ENCODE measurements at places on chromosomes 4 and X.

GRCh38 chr4:15956179-15956850, 6.7 kb downstream of the FGFBP2 start:
- peak; percentile 81 for DNase-seq

GRCh38 chr4:154329268-154329868, 162.2 kb downstream of the DCHS2 start:
- DNase-seq, result no peak

- DNase-seq, result no peak
Measured at GRCh38 chrX:120408168-120408567, 46.3 kb downstream of the ATP1B4 start.

- DNase-seq, result no peak
Measured at GRCh38 chr4:168817370-168817769, 192.7 kb downstream of the CBR4 start.

DNA sequence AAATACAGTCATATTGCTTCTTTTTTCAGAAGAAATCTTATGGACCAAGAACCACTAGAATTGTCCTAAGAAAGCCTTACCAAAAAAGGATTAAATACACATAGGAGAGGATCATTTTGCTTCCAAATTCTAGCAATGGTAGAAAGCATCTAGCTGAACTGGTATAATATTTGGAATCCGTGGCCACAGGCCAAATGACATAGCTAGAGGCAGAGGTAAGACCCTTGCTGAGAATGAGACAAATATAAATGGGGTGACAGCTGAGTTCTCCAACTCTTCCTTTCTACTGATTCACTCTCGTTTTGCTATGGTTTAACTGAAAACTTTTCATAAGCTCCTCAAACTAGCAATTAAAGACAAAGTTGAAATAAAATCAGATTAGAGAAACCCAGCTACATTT, 150.0 kb downstream of the TTC29 start:
- no peak for DNase-seq

DNA sequence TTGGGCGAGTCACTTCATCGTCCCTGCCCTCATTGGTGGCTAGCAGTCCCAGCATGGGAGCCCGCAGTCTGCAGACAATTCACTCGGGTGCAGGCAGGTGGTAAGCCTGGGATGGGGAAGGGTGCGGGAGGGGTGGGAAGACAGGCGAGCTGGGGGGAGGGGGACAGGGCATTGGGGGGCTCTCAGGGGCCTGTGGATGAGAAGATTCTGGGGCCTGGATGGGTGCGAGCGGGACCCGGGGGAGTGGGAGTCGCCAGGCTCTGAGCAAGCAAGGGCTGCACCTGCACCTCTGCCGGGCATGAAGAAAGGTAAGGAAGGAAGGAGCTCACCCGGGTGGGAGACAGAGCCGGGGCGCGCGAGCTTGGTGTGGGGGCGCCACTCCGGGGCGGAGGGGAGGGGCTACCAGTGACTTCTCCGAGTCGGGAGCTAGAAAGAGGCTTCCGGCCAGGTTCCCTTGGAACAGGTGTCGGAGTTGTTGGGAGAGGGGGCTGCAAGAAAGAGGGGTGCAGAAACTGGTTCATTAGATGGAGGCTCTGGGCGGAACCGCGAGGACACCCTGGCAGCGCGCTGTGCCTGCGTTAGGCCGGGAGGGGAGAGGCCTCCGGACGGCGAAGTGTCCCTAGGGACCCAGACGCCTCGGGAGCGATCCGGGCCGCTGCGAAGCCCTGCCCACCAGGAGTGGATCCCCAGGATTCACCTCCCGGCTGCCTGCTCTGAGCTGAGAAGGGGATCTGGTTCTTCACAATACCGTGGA, 103.4 kb upstream of the PDLIM3 start:
- no peak for DNase-seq

- DNase-seq, result no peak
Measured at GRCh38 chr4:174538123-174538875, 16.0 kb upstream of the HPGD start.

DNA sequence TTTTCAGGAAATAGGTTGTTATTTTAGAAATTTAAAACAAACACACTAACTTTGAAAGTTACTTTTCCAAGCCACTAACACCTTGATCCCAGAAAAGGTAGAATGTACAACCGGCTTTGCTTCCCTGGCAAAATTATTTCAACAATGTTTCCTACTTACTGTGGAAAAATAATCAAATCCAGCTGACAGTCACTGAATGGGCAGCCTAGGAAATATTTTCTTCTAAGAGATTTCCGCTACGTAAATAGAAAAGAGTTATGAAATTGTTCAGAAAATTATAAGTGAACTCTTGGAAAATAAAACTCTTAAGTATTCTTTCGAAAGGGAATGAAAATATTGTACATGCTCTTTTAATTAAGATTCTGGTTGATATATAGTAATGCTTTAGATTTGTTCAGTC, 195.7 kb downstream of the GASK1B start:
- DNase-seq, result no peak

- DNase-seq, result peak; percentile 3
Measured at GRCh38 chr4:13483136-13483767, 888 bp downstream of the RAB28 start.

- no peak for DNase-seq
Measured at GRCh38 chrX:26511589-26512363, 295.8 kb downstream of the MAGEB5 start.

DNA sequence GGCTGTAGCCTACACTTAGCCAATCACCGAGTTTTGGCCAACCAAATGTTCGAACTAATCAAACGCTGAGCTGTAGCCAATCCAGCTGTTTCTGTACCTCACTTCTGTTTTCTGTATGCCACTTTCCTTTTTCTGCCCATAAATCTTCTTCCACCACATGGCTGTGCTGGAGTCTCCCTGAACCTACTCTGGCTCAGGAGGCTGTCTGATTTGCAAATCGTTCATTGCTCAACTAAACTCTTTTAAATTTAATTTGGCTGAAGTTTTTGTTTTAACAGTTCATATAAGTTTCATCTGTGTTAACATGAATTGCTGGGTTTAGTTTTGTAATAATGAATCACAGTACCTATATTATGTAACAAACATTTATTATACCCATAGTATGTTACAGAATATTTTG, 160.7 kb upstream of the PCDH7 start:
- DNase-seq, result no peak

GRCh38 chr4:92521941-92522340, 218.2 kb downstream of the GRID2 start:
- no peak for DNase-seq

- peak; percentile 56 for DNase-seq
Measured at GRCh38 chrX:13077168-13077567, 32.7 kb upstream of the FAM9C start.

DNA sequence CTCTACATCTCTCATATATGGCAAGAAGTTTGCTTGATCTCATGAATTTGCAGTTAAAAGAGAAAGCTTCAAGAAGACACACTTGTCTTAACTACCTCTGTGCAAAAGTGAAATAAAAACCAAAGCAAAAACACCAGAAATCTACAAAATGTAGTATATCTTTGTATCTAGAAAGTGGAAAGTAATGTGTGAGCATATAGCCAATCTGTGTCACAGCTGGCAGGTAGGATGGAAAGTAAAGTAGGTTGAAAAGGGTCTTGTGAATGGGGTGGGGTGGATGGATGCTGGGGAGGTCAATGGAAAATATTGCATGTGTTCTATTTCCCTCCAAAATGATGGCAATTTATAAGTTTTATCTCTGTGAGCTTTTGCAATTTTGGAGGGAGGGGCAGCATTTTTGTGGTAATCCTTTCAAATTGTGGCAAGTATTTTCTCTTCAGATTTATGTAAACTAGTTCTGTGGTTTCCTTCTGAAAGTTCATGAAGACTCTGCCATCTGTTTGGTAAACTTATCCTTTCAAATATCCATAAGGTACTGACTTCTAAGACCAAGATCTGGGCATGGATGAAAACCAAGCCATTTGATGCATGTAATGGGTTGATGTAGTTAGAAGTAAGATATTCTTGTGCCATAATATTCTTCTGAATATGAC, 215.9 kb upstream of the GIMD1 start:
- no peak for DNase-seq

GRCh38 chrX:38036466-38036865, 30.1 kb downstream of the SYTL5 start:
- DNase-seq, result no peak

DNA sequence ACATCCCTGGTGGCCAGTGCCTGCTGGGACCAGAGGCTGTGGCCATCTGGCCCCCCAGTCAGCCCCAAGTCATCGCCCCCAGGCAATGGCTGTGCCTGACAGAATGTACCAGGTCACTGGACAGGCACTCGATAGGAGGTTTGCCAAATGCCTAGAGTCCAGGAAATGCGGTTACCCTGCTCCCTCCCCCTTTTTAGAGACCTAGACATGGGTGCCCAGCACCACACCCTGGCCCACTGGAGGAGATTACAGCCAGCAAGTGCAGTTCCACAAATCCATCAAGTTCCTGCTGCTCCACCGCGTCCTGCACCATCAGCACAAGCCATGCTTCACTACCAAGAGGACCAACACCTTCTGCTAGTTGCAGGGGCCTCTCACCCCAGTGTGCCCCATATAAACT, 16.2 kb upstream of the ZFX start:
- DNase-seq, result no peak

DNA sequence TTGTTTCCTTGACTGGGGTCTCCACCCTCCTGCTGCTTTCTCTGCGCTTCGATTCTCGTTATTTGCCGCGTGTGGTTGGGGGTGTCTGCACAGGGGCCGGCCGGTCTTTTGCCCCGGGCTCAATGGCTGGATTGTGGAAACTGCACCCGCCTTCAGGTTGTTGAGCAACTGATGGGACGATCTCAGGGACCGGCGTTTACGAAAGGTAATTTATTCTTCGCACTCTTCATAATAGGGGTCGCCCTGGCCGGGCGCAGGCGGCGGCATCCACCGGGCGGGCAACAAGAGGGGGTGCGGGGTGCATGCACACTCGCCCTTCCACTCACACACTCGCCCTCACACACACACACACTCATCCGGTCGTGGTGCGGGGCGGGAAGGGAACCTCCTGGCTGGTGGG, 1.4 kb downstream of the ADGRL3 start:
- DNase-seq, result no peak

GRCh38 chr4:122978109-122978508, 55.7 kb upstream of the NUDT6 start:
- DNase-seq, result no peak

GRCh38 chrX:49147936-49148335, 14.6 kb upstream of the MAGIX start:
- DNase-seq, result no peak

GRCh38 chrX:155094468-155095061, 23.3 kb downstream of the BRCC3 start:
- no peak for DNase-seq

- DNase-seq, result no peak
Measured at GRCh38 chrX:3527811-3528210, 181.4 kb upstream of the MXRA5 start.

- no peak for DNase-seq
Measured at GRCh38 chr4:16100833-16101232, 17.0 kb upstream of the PROM1 start.

DNA sequence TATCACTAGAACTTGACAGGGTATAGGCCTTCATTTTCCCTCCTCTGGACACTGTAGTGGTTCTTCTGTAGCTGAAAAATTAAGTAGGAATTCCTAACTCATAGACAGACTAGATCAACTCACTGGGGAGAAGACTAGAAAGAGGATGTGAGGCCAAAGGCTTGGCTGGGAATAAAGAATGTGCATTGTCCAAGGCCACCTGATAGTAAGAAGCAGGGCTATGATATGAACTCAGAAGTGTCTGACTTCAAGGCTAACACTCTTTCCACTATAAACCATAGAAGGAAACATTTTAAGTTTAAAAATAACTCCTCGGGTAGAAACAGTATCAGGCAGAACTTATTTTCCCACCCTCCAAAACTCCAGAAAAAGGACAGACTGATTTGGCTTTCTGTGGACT, 346.6 kb downstream of the OPHN1 start:
- no peak for DNase-seq

DNA sequence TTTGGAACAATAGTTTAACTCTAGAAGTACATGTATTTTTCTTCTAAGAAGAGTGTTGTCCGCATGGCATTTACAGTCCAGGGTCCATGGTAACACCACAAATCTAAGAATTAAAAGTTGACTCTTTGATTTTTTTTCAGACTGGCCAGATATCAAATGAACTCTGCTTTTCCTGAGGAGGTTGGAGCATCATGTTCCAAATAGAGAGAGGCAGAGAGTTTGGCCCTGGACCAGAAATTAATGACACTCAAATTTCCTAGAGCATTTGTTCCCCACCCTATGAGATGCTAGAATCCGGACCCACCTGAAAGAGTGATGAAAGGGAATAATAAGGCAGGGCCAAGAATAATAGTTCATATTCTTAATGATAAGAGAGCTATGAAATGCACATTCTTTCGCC, 47.0 kb upstream of the NAP1L5 start:
- DNase-seq, result no peak

GRCh38 chrX:39137363-39137954, 336.2 kb downstream of the MID1IP1 start:
- DNase-seq, result no peak

GRCh38 chrX:125293850-125294780, 25.6 kb upstream of the TEX13C start:
- no peak for DNase-seq

DNA sequence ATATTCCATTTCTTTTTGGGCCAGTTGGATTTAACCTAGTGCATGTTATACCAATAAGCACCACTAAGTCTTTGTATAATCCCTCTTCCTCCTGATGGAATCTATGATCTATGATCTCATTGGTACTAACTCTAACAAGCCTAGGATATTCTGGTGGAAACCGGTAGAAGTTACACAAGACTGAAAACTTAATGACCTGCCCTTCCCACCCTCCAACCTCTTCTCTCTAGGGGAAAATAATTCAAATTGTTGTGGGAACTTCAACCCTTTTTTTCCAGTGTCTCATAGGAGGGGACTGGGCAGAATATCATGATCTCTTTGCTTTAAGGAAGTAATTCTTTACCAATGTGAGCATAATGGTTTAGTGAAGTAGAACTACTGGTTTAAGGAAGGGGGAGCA, 289.5 kb upstream of the BOD1L1 start:
- no peak for DNase-seq

All from stimulated activated CD4-positive, alpha-beta T cell treated with anti-CD3 and anti-CD28 coated beads, Interleukin-1b, Interleukin-23, amount 100 ng/mL, for 48 hours (primary cell).